A549 (cell line): ENCODE measurements at places on chromosomes 2 and 18. TPM values are rescaled to one million over a fixed set of nuclear protein-coding genes. Genes with fewer than 3 reads are reported as not detected.

DNA sequence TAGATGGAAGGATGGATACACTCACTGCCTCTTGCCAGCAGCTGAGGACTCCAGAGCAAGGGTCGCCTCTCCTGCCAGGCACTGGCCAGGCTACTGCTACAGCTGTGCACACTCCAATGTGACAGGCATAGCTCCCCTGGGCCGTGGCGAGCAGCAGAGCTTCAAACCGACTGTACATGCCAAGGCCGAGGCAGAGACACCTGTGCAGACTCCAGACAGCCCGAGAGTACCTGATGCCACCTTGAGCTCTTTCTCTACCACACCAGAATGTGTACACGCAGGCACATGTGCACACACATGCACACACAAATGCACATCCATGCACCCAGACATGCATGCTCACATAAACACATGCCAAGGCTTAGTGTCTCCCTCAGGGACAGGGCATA, 508.3 kb upstream of the MYT1L start:
- DNase-seq: no peak

- no peak for DNase-seq
Measured at GRCh38 chr2:222115296-222115695, 183.5 kb downstream of the PAX3 start.

DNA sequence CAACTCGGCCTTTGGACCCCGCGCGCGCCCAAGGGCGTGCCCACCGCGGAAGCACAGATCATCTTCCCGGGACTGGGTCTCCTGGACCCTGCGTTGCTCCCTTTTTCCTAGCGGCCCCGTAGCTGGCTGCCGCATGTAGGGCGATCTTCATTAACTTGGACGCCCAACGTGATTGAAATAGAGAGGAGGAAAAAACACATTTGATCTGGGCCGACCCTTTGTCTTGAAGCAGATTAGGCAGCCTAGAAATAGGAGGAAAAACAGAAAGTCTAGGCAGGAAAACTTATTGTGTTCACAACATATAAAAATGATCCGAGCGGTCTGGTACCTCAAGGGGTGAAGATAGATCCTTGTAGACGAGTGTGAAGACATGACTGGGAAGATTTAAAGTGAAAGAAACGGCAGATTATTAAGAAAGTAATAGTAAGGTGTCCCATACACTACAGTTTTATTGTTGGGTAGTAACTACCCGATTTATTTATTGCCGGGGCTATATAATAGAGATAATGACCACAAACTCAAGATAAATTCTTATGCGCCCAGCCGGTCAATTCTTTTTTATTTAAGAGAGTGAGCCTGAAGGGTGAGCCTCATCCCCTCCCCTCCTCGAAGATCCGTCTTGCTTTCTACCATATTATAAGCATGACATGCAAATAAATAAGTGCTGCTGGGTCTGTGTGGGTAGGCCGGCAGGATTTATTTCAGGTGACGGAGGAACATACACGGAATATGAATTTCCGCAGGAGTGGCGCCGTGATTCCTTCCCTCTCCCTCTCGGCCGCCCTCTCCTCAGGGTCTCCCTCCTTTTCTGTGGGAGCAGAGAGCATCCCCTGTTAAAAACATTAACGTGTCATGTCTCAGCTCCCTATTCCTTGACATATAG, 147.4 kb downstream of the MEIS1 start:
- DNase-seq: no peak

DNA sequence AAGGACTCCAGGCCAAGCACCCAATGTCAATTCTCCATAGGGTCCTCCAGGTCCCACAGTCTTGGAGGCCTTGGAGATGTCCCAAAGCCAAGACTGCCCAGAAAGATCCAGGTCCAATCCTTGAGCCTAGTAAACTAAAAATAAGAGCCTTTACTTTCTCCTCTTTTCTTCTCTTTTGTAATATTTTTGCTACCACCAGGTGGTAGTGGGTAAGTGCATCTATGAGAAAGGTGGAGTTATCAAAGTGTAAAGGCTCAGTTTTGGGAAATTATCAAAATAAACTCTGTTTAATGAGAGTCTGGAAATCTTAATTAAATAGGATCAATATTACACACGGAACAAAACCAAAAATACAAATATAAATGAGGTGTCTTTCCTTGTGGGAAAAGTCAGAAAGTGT, 276.4 kb downstream of the ALK start:
- DNase-seq: no peak

DNA sequence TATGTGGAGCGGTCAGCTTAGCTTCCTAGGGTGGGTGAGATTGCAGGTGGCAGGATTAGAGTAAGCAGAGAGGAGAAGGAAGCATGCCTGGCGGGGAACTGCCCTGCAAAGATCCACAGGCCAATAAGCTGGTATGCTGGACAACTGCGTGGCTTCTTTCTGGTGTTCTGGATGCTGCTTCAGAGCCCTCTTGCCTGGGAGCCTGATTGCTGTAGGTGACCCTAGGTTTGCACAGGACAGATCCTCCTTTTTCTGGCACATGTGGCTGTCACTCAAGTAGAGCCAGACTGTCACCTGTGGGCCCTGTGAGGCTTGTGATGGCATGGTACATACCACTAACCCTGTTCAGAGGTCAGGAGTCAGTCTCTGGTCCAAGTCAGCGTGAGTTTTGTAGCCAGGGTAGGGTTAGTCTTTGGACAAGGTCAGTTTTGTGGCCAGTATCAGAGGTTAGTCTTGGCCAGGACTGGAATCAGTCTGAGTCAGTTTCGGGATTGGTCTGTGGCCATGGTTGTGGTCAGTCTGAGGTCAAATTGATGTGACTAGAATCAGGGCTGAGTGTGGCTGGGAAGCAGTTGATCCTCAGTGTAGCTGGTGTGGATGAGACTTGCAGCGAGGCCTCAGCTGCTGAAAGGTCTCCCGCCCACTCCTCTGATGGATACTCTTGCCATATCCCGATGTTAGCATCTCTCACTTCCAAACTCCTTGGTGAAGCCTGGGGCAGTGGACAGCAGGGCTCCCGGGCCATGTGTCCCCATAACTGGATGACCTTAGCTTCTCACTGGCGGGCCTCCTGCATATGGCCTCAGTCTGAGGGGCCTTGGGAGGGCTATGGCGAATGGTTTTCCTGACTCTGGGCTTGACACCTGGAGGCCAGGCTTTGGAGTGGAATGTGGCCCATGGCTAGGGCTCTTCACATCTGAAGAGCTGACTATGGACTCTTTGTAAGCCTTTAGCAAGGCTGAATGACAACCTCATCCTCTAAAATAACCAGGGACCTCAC, 260.5 kb downstream of the DYSF start:
- DNase-seq: no peak

DNA sequence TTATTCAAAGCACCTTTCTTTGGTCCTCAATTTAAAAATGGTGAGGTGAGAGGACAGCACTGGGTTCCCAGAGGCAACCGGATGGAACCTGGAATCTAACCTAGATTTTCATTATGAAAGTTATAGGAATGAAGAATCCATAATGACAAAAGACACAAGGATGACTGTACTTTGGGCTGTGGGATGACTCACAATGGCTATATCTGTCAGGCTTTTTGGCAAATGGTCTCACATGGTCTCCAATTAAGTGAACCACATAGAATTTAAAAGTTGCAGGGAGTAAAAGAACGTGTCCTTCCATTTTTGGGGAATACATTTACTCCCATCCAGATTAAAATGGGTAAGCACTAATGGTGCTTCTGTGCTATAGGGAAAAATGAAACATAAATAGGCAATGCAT, 31.8 kb upstream of the LYPD1 start:
- DNase-seq: no peak

Gene CPO
- polyA plus RNA-seq: 0.13 to 0.18 TPM (median 0.14 TPM) in 3 replicates

DNA sequence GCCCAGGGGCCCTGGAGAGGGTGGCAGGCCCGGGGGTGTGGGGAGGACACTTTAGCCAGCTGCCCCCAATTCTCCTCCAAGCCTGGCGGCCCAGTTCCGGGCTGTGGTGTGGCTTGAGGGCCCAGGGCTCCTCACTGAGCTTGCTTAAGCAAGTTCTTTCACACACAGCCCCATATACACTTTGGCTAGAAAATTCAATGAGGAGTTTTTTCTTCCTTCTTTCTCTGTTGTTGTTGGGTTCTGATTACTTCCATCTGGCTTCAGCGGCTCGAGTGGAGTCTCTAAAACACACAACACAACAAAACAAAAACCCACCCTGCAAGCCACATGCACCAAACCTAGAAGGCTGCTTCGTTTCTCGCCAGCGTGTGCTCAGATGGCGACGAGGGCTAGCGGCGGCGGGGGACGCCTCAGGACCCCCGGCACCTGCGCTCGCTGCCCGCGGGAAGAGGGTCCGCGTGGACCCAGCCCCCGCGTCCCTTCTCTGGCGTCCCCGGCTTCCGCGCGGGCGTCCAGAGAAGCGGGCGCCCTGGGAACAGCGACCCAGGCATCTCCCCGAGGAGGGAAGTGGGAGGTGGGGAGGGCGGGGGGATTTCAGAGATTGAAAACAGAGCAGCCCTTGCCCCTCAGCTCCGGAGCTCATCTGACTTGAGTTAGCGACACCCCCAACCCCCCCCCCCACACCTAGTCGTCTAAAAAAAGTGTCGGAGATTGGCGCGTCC, 577 bp upstream of the GLI2 start:
- no peak for DNase-seq

Gene RAB10
- 256 to 289 TPM (median 272 TPM) in 3 replicates for polyA plus RNA-seq

DNA sequence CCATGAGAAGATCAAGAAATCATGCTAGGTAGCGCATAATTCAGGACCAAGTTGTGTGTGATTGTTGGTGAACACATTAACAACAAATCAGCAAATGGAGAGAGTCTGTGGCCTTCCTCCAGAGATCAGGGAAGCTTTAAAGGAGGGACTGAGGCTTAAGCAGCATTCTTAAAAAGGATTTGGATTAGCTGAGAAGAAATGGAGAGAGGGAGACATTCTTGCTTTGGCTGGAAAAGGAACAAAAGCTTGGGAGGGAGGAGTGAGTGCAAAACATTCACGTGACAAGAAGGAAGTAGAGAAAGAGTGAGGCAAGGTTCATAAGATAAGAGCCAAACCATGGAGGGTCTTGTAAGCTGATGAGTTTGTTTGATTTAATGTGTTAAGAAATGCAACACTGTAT, 75.6 kb downstream of the SRD5A2 start:
- DNase-seq: no peak

Gene ZNF804A
- not detected in 3 replicates for polyA plus RNA-seq

Gene SSB
- polyA plus RNA-seq: 246 to 255 TPM (median 253 TPM) in 3 replicates

Gene C2orf78
- polyA plus RNA-seq: not detected in 3 replicates

DNA sequence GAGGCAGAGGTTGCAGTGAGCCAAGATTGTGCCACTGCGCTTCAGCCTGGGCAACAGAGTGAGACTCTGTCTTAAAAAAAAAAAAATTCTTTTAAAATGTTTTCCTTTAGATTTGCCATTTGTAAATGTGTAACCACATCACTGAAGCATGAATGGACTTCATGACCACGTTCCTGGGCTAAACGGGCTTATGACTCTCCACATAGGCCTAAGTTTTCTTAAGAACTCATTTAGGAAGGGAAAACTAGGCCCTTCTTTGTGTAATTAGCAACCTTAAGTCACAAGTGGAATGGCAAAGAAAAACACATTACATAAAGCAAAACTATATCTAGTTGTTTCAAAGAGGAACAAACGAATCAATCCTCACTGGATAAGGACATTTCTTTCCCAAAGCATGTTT, 99.5 kb downstream of the MEIS1 start:
- DNase-seq: no peak

DNA sequence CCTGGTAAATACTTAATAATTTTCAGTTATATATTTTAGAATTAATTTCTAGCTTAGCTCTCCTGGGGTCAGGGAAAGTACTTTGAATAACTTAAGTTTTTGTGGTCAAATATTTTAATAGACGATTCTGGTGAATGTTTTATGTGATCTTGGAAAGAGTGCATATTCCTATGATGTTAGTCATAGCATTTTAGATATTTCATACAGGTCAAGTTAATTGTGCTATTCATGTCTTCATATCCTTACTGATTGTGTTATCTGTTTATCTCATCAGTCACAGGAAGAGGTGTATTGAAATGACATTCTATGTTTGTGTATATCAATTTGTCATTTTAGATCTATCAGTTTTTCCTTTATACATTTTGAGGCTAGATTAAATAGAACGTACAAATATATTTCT, 576.2 kb downstream of the CPS1 start:
- DNase-seq: no peak

DNA sequence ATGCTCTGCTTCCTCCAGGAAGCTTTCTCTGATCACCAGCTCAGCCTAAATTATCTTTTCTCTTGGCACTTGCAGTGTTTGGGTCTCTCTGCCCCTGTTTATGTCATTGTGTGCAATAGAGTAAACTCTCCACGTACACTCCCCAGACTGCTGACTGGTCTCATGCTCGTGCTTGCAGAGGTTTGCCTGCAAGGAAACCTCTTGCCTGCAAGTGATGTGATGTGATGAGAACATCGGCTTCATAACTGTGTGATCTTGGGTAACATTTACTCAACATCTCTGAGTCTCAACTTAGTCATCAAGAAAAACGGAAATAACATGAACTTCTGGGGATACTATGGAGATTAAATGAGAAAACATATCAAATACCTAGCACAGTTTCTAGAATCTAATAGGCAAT, 92.3 kb downstream of the BIN1 start:
- DNase-seq: no peak

Gene ANKRD44
- 0.97 to 1.6 TPM (median 1.6 TPM) in 3 replicates for polyA plus RNA-seq

Gene GTF2A1L
- polyA plus RNA-seq: not detected in 3 replicates

Gene ASTL
- not detected in 3 replicates for polyA plus RNA-seq

DNA sequence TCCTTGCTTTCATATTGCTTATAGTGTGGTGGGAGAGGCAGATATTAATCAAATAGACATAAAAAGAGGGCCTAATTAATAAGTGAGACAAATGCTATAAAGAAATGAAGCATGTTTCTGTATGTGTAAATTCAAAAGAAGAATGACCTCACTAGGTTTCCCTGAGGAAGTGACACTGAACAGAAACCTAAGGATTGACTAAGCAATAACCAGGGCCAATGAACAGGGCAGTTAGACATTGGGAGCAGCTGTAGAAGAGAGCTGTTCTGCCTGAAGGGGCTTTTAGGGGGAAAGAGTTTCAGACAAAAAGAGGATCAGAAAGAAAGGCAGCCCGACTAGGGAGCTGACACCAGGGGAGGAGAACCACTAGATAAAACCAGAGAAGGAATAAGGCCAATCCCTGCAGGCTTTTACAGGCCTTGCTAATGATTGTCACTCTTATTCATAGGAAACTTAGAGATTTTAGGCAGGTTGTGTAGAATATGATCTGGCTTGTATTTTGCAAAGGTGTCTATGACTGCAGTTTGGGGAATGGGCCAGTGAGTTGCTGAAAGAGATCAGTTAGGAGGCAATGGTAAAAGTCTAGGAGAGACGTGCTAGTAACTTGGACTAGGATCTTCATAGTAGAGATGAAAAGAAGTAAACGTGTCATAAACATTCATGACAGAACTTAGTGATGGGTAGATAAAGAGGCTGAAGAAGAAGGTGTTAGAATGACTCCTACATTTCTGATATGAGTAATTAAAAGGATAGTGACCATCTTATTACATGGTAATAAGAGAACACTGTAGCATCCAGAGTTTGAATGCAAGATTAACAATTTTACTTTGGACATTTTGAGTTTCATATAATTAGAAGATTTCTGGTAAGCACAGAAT, 26.8 kb upstream of the NABP1 start:
- DNase-seq: no peak

- no peak for DNase-seq
Measured at GRCh38 chr18:75273817-75274216, 63.2 kb downstream of the TSHZ1 start.

Gene NEU2
- polyA plus RNA-seq: not detected in 3 replicates
